Peyer's patch (tissue), 4 donors: ENCODE measurements at places on chromosomes 4 and X.

- DNase-seq = no peak
These were observed 85.6 kb upstream of the CXorf66 start for GRCh38 chrX:140050906-140051305.

DNA sequence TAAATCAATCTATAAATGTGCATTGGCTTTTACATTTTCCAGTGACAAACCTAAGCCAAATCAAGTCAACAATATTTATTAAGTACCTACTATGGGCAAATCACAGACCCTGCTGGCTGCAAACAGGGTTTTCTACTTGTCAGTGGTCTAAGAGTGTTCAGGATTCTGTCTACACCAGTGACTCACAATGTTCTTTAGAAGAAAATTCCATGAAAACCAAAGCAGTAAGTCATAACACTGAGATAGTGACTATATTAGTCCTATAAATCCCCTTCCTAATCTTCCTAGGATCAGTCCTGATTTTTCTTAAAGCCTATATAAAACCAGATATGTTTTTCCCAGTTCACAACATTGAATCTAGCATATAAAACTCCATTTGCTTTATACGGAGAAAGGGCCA is 69.7 kb downstream of the PPP3CA start:
- no peak for DNase-seq

DNA sequence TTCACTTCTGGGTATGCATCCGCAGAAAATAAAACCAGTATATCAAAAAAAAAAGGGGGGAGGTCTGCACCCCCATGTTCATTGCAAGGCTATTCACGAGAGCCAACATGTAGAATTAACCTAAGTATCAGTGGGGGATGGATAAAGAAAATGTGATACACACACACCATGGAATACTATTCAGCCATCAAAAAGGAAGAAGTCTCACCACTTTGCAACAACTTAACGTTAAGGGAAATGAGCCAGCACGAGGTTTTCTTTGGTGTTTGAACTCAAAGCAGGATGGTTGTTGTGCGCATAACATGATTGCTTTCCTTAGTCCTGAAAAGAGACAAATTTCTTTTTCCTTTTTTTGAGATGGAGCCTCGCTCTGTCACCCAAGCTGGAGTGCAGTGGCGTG is 222.7 kb downstream of the SHOX start:
- no peak for DNase-seq

DNA sequence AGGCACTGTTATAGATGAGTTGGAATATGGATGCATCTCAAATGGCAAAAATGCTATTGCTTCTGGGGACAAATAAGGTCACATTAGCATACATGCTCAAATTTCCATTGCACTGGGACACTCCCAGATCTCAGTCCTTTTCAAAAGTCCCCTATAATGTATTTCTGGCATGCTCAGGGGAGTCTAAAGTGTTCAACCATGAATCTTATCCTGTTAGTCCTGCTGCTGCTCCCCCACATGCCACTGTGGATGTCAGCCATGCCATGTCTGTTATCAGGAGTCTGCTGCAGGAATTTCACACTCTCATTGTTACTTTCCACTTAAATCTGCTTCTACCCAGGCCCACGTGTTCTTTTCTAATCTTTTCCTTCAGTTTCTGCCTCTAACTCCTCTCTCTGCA is 1000.6 kb downstream of the CCSER1 start:
- no peak for DNase-seq

DNA sequence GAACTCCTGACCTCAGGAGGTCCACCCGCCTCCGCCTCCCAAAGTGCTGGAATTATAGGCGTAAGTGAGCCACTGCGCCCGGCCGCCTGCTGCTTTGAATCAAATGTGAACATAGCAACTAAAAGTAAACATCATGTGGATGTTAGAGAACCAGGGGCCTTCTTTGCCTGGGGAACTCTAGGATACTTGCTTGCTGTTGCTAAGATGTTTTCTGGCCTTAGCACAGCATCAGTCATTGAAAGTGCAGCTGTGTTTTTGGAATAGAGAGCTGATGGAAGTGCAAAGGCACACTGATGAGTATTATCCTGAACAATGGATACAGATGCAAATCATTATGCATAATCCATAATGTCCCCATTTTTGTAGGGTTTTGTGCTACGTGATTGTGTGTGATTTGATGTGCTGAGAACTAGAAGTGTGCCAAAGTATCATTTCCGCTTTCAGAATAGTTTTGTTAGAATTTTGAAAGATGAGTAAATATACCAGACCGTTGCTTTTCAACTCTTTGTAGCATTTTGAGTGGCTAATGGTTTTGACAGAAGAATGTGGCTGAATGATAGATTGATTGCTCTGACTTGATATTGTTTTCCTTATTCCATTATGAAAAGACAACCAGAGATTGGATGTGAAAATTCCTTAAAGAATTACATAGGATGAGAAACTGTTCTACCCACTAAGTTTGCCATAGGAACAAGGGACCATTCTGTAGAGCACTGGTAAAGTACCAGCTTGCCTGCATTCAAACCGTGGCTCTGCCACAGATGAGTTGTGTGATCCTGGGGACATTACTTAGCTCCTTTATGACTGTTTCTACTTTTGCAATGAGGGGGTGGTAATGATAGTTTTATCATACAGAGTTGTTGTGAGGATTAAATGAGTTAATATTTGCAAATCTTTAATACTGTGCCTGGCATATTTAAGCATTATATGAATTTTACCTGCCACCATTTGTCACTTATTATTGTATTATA is 74.7 kb downstream of the REPS2 start:
- DNase-seq = no peak

- no peak for DNase-seq
These were observed 18.1 kb downstream of the SMIM31 start for GRCh38 chr4:164772076-164772475.

DNA sequence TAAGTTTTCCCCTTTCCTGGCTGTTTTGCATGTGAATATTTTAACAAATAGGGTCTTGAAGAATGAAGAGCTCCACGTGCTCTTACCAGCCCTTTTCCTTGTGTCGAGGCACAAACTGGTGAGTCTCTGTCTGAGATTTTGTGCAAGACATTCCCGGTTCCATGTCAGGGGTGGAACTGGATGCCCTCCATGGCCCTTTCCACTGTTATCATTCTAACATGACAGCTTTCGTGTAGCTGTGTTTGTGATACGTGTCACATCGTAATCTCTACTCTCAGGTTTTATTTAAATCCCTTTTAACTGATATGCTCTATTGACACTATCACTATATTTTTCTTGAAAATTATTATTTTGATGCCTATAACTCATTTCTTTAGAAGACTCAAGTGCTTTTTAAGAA is 130.4 kb downstream of the SORBS2 start:
- no peak for DNase-seq

DNA sequence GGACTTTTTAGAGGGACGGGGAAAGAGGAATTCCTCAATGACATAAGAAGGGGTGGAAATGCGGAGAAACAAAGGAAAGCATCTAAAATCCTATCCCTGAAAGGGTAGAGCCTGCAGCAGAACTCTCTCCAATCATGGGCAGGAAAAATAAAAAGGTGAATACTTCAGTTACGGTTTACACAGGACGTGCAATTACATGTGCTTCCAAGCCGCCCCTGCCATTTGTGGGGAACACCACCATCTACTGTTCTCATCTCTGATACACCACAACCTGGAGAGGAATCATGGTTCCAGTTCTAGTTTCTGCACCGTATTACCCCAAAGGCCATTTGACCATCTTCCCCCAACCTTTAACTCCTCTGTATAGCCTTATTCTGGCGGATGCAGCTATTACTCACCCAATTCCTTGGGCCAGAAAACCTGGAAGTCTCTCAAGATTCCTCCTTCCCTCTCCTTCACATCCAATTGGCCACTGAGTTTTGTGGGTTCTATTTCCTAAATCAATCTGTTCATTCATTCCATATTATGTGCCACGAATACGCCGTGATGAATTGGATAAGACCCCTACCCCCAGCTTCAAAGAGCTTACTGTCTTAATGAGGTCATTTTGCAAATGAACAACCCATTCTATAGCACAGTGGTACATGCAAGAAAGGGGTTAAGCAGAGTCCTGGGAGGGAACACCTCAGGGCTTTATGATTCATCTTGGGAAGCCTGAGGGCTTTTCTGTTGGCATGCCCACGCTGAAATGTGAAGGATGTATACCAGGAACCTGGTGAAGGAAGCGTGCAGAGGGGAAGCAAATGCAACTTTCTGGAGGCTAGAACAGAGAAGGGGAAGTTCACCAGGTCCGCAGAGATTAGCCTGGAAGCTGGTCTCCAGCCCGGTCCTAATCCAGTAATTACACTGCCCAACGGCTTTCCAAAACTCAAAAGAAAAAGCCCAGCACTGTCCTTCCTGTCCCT is 1.4 kb upstream of the MSL3 start:
- no peak for DNase-seq

DNA sequence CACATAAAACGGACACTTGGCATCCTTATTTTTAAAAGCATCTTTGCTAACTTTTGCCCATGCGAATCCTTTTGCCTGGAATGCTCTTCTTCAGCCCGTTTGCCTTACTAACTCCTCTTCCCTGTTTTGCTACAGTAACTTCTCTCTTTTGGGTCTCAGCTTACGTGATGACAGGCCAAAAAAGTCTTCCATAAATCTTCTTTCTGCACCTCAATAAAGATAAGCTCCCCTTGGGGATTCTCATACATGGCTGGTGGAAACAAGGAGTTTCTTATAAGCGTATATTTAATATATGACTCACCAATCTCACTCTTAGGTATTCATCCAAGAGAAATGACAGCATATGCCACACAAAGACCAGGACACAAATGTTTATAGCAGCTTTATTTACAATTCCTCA is 192.7 kb downstream of the RCHY1 start:
- no peak for DNase-seq

GRCh38 chr4:11436084-11436483 is 7.4 kb upstream of the HS3ST1 start:
- no peak for DNase-seq

DNA sequence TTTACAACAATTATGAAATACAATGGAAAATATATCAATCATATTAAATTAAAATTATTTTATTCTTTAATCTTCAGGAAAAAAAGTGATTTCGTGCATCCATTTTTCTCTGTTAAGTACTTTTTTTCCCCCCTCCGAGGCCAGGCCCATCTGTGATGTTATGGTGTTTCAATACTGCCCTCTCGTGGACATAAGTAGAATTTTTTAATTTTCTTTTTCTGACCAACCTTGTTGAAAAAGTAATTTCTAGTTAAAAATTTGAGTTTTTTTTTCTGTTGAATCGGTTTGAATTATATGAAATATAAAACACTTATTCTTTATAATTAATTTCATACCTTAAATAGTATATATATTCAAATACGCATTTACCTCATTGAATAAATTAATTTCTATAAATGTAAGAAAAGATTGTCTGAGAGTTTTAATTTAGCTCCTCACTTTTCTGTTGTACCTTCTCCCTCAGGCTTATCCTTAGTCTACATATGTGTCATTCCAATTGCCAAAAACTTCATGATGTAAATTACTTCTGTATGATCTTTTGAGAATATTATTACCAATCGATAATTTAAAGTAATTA is 175.8 kb upstream of the TECRL start:
- no peak for DNase-seq

DNA sequence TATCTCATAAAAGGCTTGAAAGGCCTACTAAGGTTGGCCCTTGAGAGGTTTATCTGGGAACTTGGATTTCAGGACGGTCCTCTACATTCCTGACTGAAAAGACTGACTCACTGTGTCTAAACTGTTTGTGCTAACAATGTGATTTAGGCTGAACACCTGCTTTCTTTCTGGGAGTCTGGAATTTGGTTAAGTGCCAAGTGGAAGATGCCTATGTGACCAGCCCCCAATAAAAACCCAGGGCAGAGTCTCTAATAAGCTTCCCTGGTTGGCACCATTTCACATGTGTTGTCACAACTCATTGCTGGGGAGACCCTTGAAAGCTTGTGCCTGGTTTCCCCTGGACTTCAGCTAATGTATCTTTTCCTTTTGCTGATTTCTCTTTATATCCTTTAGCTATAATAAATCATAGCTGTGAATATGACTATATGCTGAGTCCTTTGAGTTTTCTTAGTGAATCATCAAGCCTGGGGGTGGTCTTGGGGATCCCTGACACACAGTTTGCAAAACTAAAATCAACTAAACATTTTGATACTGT is 55.1 kb downstream of the GPR82 start:
- no peak for DNase-seq

GRCh38 chr4:120508036-120508435 is 414.5 kb downstream of the PRDM5 start:
- DNase-seq = no peak

DNA sequence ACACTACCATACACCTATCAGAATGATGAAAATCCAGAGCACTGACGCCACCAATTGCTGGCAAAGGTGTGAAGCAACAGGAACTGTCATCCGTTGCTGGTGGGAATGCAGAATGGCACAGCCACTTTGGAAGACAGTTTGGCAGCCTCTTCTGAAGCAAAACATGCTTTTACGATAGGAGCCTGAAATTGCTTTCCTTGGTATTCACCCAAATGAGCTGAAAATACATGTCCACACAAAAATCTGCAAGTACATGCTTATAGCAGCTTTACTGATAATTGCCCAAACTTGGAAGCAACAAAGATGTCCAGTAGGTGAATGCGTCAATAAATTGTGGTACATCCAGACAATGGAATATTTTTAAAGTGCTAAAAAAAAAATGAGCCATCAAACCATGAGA is 322.8 kb upstream of the FAT1 start:
- no peak for DNase-seq

- no peak for DNase-seq
These were observed 93.3 kb downstream of the SYNPO2 start for GRCh38 chr4:118981839-118982381.

DNA sequence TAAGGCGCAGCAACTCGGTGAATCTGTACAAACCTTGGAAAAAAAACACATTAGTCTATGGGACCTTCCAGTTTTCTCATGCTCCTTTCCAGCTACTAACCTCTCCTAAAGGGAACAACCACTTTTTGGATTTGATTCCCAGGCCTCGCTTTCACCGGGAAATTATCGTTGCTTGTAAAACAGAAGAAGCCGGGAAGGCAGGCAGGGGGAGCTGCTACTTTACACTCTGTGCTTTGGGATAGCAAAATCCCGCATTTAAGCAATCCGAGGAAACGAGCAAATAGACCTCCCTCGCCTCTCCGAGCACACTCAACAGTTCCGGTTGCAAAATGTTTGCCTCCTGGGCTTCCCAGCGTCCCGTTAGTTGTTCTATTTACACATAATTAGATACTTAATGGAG is 1.2 kb downstream of the CD38 start:
- peak; percentile 65 for DNase-seq
